ENCODE measurements at places on chromosomes 5 and 9.

DNA sequence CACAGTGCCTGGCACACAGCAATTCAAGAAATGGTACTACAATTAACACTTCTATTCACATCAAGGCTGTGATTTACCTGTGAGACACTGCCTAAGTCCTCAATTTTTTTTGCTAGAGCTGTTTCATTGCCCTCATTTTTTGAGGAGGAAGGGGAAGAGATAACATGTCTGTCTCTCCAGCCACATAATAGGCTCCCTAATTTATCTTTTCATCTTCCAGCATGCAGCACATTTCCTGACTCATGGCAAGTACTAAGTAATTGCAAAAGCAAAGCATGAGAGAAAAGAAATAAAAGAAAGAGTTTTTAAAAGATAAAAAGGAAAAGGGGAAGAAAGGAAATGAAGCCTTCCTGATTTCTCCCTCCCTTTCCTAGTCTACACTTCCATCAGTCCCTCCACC is 26.9 kb upstream of the RNF38 start:
- DNase-seq, result no peak

- no peak for DNase-seq
These were observed 72.8 kb downstream of the CETN3 start for GRCh38 chr5:90336752-90337151.

- no peak for DNase-seq
These were observed 103.5 kb upstream of the COL5A1 start for GRCh38 chr9:134537951-134538641.

DNA sequence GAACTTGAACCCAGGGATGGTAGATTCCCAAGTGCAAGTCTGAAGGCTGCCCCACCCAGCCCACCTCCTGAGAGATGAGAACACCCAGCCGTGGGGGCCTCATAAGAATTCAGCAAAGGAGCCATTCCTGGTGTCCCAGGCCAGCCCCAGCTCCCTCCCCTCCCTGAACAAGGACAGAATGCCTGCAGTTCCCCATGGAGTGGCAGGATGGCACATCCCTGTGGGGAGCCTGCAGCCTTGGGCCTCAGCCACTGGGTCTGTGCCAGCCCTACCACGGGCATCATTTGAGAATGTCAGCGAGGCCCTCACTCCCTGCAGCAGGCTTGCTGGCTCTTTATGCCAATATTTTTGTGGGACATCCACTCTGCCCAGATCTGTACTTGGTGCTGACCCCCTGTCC is 36.2 kb upstream of the RAPGEF1 start:
- DNase-seq, result no peak

GRCh38 chr5:144598451-144599068 is 427.9 kb downstream of the KCTD16 start:
- no peak for DNase-seq
